ENCODE measurements at places on chromosomes 4 and X.

DNA sequence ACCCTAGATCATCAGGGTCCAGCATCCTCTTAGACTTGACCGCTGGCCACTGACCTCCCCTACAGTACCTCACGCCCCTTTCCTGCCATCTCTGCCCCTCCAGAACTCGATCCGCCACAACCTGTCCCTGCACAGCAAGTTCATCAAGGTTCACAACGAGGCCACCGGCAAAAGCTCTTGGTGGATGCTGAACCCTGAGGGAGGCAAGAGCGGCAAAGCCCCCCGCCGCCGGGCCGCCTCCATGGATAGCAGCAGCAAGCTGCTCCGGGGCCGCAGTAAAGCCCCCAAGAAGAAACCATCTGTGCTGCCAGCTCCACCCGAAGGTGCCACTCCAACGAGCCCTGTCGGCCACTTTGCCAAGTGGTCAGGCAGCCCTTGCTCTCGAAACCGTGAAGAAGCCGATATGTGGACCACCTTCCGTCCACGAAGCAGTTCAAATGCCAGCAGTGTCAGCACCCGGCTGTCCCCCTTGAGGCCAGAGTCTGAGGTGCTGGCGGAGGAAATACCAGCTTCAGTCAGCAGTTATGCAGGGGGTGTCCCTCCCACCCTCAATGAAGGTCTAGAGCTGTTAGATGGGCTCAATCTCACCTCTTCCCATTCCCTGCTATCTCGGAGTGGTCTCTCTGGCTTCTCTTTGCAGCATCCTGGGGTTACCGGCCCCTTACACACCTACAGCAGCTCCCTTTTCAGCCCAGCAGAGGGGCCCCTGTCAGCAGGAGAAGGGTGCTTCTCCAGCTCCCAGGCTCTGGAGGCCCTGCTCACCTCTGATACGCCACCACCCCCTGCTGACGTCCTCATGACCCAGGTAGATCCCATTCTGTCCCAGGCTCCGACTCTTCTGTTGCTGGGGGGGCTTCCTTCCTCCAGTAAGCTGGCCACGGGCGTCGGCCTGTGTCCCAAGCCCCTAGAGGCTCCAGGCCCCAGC is 5.2 kb downstream of the FOXO4 start:
- no peak for DNase-seq

DNA sequence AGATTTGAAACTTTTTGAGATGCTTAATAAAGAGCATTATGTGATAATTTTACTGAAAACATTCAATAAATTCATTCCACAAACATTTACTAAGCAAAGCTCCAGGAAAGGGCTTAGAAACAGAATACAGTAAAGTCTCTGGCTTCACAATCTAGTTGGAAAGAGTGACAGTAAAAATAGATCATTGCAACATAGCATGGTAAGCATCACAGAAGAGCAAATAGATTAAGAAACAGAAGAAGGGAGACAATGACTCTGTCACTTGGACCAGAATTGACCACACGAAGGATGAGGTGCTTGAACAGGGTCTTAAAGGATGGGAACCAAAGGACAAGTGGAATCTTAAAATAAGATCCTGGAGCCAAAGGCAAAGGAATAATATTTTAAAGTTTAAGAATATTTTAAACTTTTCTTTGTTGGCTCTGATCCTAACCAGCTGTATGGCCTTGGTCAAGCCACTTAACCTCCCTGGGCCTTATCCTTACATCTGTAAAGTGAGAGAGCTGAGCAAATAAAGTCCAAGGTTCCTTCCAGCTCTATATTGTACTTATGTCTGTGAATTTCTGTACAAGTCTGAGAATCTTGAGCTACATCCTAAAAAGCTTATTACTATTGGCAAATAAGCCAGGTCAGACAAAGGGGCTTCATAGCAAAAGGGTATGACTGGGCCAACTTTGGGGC is 33.9 kb downstream of the SEC24D start:
- no peak for DNase-seq

DNA sequence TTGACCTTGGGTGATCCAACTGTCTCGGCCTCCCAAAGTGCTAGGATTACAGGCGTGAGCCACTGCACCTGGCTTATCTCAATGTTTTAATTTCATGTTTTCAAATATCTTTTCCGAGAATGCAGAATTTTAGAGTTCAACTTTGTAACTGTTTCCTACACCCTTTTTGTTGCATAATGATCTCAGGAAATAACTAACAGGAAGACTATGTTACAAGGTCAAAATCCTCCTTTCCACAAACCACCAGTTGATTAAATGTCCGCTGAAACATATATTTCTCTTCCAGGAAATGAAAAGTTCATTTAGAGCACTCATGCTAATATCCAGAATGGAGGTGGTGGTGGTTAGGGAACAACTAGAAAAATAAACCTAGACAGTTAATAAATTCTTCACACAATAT is 377.8 kb downstream of the PPP4R3C start:
- no peak for DNase-seq

DNA sequence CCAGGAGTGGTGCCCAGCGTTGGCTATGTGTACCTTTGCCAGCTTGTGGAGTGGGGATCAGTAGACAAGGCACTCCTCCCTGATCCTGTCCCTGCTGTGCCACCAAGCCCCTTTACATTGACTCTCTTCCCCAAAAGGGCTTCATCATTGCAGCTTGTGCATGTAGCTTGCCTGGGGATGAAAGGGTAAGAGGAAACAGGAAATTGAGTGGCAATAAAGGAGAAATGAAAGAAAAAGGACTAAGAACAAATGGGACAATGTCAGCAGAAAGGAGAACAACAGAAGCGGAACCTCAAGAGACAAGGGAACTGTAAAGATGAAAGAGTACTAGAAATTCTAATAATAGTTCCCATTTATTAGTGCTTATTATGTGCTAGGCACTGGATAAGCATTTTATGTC is 8.7 kb upstream of the IL13RA1 start:
- no peak for DNase-seq

DNA sequence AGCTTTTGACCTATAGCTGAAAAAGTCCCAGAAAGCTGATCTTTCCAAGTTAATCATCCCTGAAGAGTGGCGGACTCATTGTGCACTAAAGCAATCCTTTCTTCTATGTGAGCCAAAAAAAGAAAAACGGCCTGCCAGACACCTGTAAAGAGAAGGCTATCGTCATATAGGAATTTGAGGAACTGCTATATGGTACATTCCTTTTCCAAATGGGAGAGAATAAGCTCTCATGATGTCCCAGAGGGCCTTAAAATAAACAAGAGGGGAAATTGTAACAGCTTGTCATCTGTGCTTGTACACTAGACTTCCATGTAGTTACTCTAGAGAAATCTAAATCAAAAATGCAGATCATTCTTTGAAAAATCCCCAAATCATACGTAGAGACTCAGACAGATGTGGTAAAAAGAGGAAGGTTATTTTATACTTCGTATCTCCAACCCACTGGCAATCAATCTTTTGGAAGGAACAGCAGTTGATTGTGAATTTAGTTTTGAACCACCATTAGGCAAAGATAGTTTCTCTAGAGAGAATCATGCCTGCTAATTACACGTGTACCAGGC is 26.1 kb downstream of the GPR174 start:
- DNase-seq: no peak

DNA sequence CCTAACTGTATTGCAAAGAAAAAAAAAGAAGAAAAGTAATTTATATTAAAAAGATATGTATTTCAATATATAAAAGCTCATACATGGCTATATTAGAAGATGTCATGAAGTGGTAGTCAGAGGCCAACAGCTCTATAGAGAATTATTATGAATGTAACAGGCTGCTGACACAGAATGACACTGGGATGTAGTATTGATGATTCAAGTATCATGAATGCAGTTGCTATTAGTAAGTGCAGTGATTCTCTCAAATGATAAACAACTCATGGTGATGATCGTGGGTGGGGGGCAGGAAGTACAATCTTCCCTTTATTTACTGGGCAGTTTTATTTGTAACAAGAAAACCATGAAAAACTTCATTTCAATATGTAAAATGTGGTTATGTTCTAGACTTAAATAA is 124.6 kb downstream of the COL4A6 start:
- DNase-seq: no peak

DNA sequence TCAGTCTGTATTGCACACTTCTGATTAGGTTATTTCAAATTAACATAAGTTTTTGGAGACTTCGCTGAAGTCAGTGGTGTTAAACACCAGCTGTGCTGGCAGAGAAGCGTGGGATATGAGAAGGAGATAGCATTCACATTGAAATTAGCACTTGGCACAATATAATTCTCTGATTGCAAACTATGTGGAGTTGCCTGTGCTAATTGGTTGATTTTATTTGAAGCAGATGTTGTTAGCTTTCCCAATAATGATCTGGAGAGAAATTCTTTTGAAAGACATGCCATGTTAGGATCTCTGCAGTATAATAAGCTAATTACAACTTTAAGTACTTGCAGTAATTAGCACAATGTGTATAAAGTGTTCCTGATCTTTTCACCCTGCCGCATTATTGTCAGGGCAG is 367.4 kb upstream of the ARX start:
- no peak for DNase-seq

DNA sequence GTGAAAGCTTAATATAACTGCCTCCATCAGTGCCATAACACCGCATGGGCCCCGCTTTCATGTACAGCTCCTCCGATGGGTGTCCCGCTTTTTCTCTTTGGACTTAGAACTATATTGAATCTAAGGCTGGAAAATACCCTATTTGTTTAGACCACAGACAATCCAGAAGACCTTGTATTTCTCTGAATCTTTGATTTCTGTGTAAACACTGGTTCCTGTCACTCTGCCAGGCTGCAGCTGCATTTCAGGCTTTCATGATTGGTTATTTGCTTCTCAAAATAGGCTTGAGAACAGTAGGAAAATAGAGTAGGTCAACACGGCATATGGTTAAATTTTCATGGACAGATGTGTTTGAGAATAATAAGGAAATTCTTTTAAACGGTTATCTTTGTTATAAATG is 80.0 kb downstream of the NWD2 start:
- DNase-seq: no peak

- DNase-seq: no peak
These were observed 86.3 kb upstream of the GABRA3 start for GRCh38 chrX:152537373-152537772.

- no peak for DNase-seq
These were observed 50.7 kb upstream of the USP38 start for GRCh38 chr4:143133977-143134376.

- DNase-seq: no peak
These were observed 1.1 kb downstream of the PLXNA3 start for GRCh38 chrX:154458954-154459778.

- peak; percentile 72 for DNase-seq
These were observed 13.5 kb downstream of the ASB11 start for GRCh38 chrX:15301924-15302323.

Measured in NCI-H2107 (cell line).